ENCODE measurements at places on chromosomes 13 and 19.
A peak's percentile ranks its signal among the peaks of the same experiment; 100 is the strongest.

- no peak for DNase-seq
- no peaks in the 10 kb centered on the region for H3K27me3 ChIP-seq
These were observed 2.2 kb upstream of the PLK5 start for GRCh38 chr19:1521636-1522035.

- H3K27me3 ChIP-seq: no peaks in the 10 kb centered on the region
- H3K4me1 ChIP-seq: no peaks in the 10 kb centered on the region
- H3K27ac ChIP-seq: no peak overlapping the region
- H3K36me3 ChIP-seq: no peaks in the 10 kb centered on the region
These were observed 24.0 kb upstream of the TEX29 start for GRCh38 chr13:111296417-111296816.

DNA sequence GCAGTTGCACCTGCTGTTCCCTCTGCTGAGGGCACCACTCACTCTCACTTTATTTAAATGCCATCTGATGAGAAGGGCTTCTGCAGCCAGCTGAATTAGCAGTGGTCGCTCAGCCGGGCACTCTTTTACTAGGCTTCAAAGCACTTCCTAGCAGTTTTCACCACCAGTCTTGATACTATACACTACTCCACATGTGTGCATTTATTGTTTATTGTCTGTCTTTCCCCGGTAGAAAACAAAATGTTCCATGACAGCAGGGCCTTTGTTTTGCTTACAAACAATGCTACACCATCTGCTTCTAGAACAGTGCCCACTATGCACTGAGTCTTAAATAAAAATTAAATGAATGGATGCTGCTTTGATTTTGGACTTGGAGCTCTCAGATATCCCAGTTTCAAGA, 404.9 kb downstream of the FGF14 start:
- no peaks in the 10 kb centered on the region for H3K4me1 ChIP-seq
- H3K36me3 ChIP-seq: no peaks in the 10 kb centered on the region
- H3K4me3 ChIP-seq: no peak overlapping the region
- DNase-seq: no peak

DNA sequence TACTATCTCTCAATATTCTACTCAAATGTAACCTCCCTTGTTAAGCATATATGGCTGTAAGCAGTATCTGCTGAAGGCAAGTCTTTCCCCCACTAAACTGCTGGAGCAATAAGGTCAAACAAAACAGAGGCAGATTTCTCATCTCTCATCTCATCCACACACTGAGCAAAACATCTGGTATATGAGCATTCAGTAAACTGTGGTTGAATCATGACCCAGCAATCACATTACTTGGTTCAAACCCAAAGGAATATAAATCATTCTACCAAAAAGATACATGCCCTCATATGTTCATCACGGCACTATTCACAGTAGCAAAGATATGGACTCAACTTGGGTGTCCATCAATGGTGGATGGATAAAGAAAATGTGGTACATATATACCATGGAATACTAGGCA, 344.4 kb downstream of the SUCLA2 start:
- no peaks in the 10 kb centered on the region for H3K4me1 ChIP-seq
- no peaks in the 10 kb centered on the region for H3K27me3 ChIP-seq
- no peak overlapping the region for H3K27ac ChIP-seq
- no peaks in the 10 kb centered on the region for H3K36me3 ChIP-seq
- H3K4me3 ChIP-seq: no peak overlapping the region

DNA sequence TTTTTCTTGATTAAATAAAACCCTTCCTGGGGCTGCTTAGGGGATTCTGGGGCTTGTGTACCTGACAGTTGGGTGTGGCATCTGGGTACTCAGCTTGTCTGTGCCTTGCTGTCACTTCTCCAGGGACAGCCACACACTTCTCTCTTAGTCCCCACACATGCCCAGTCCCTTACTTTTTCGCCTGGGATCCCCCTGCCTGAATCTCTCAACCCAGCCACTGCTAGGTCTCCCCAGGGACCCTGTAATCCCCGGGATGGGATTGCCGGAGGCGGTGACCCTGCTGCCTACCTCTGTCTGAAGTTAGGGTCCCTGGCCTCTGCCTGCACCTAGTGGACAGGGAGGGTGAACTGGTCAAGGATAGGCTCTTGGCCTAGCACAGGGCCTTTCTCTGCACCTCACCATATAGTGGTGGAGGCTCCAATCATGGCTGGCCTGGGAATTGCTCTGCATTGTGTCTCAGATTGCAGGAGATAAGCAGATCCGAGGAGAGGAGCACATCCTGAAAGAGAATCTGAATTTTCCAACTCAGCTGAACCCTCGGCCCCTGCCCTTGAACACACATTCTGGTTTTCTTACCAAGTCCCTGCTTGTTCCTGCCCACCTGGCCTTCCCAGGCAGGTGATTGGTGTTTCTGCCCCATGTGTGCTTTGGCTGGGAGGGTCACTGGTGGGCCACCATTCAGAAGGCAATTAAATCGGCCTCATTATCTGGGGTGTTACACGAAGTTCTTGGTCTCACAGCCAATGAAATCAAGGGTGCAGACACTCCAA, 8.7 kb upstream of the ZNF492 start:
- no peak overlapping the region for H3K4me3 ChIP-seq
- H3K36me3 ChIP-seq: no peaks in the 10 kb centered on the region
- no peak for DNase-seq
- H3K27me3 ChIP-seq: no peaks in the 10 kb centered on the region
- H3K4me1 ChIP-seq: peaks cover 14% of the 10 kb centered on the region
- no peak overlapping the region for H3K27ac ChIP-seq

- peaks cover 14% of the 10 kb centered on the region for H3K4me1 ChIP-seq
- no peak for DNase-seq
- no peak overlapping the region for H3K27ac ChIP-seq
- H3K36me3 ChIP-seq: no peaks in the 10 kb centered on the region
- no peak overlapping the region for H3K4me3 ChIP-seq
- H3K27me3 ChIP-seq: no peaks in the 10 kb centered on the region
These were observed 118.1 kb downstream of the STARD13 start for GRCh38 chr13:33167491-33167890.

DNA sequence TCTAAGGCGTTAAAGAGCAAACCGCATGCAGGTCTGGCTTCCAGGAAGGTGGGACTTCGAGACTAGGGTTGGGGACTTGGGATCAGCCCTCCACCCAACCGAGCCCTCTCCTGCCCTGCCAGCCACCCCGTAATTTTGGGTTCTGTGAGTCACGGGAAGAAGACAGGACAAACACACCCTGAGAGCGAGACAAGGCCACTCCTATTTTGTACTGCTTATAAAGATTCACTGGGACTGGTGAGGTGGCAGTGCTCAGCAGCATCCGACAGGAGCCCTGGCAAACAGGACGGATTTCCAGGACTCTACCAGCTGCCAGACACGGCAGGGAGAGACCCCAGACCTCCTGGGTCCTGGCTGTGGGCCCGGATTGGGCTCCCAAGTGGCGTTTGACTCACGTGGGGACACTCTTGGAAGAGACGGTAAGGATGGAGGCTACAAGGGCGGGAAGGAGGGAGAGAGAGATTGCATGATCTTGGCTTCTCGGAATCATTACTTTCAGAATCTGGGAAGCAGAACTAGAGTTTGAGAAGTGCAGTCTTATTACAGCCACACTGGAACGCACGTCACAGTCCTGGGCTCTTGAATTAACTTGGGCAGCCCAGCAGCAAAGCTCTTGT, at the start of gene C5AR2:
TSS of gene C5AR2 (plus strand) at position 245 of the 617 bp plus-strand sequence. CDS start 8,625 bp downstream, outside the sequence.
- DNase-seq: no peak
- no peaks in the 10 kb centered on the region for H3K36me3 ChIP-seq
- H3K27ac ChIP-seq: no peak within 1 kb of the TSS
- no peak within 1 kb of the TSS for H3K4me3 ChIP-seq

GRCh38 chr13:60959427-60959826, 456.2 kb downstream of the PCDH20 start:
- H3K4me1 ChIP-seq: no peaks in the 10 kb centered on the region
- no peaks in the 10 kb centered on the region for H3K36me3 ChIP-seq
- no peak overlapping the region for H3K27ac ChIP-seq
- H3K4me3 ChIP-seq: no peak overlapping the region
- no peaks in the 10 kb centered on the region for H3K27me3 ChIP-seq

GRCh38 chr13:111900390-111901131, 166.4 kb upstream of the SOX1 start:
- no peak for DNase-seq
- H3K27me3 ChIP-seq: no peaks in the 10 kb centered on the region
- no peaks in the 10 kb centered on the region for H3K4me1 ChIP-seq
- H3K4me3 ChIP-seq: no peak overlapping the region
- no peaks in the 10 kb centered on the region for H3K36me3 ChIP-seq

DNA sequence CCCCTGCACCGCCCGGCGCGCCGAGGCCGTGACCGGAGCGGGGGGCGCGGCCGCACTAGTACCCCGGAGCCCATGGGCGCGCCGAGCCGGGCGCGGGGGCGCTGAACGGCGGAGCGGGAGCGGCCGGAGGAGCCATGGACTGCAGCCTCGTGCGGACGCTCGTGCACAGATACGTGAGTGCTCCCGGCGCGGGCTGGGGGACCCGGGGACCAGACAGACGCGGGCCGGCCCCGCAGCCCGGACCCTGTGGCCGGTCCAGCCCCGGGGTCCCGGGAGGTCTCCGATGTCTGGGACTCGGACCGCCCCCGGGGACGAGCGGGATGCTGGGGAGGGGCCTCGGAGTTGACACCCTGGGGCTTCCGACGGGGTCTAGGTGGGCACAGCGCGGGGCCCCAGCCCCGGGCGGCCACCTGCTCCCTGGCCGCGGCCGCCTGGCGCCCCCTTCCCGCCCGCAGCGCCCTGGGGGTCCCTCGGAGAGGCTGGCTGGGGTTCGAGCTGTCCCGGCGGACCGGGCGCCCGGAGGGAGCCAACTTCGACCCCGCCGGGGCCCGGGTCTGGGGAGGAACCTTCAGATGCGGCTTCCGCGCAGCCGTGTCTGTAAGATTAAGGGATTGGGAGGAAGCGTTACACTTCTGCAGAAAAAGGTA, 568 bp downstream of the ATP11A start:
- peaks cover 2% of the 10 kb centered on the region for H3K4me1 ChIP-seq
- DNase-seq: no peak
- peak overlapping the region; percentile 91 for H3K27ac ChIP-seq
- peak overlapping the region; percentile 60 for H3K4me3 ChIP-seq

DNA sequence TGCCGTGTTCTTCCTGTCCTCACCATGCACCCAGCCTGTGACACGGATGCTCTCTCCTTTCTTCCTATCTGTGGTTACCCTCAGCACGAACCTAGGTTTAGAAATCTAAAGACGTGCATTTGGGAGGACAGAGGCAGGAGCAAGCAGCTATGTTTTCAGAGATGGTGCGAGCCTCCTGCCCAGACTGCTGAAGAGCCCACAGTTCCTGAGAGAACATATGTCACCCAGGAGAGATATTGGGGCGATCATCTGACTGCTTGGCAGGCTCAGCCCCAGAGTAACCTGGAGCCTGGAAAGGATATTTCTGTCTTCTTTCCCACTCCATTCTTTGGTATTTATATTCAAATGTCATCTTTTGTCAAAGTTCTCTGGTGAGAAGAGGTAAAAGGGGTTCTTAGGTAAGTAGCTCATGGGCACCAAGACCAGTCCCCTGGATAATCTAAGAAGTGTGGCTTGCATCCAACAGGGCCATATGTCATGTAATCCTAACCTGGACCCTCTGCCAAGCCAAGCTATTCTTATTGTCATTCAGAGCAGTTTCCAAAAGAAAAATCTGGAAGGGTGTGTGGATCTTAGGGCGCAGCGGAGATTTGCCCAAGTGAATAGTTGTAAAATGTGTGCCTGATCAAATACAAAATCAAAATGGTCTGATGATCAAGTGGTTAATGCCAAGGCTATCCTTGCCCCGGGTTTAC, 59.5 kb downstream of the FGF9 start:
- H3K27ac ChIP-seq: no peak overlapping the region
- no peaks in the 10 kb centered on the region for H3K27me3 ChIP-seq
- no peak overlapping the region for H3K4me3 ChIP-seq
- H3K4me1 ChIP-seq: no peaks in the 10 kb centered on the region

- H3K36me3 ChIP-seq: no peaks in the 10 kb centered on the region
- no peaks in the 10 kb centered on the region for H3K4me1 ChIP-seq
- DNase-seq: peak; percentile 59
- no peak overlapping the region for H3K4me3 ChIP-seq
- H3K27me3 ChIP-seq: no peaks in the 10 kb centered on the region
- no peak overlapping the region for H3K27ac ChIP-seq
These were observed 11.9 kb upstream of the FRY start for GRCh38 chr13:32019612-32020233.

GRCh38 chr19:52536448-52536800, 9.0 kb downstream of the ZNF808 start:
- DNase-seq: no peak
- peak overlapping the region; percentile 55 for H3K4me3 ChIP-seq
- H3K27ac ChIP-seq: no peak overlapping the region
- peaks cover 3% of the 10 kb centered on the region for H3K4me1 ChIP-seq
- H3K27me3 ChIP-seq: no peaks in the 10 kb centered on the region
- no peaks in the 10 kb centered on the region for H3K36me3 ChIP-seq

DNA sequence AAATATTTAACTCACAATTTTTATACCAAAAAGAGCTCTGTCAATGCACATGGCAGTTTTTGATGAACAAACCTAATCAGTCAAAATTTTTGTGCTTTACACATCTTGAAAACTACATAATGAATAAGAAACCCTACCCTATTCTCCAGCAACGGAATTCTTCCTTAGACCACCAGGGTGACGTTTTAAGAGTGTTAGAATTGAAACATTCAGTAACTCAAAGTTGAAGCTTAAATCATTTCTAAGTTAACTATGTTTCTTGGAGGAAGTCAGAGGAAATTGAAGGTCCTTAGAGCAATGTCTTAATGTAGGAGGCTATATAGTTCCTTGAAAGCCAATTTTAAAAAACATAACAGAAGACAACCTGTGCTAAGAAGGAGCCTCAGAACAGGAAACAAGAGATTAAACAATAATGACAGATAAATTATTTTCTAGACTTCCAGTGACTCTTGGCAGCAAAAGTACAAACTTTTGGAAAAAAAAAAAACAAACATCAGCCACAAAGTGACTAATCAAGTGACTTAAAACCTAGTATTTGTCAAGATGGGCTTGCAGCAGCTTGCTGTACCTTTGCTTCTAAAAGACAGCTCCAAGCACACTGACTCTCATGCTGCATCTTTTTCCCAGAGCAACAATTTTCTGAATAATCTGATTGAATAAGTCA, 6.2 kb downstream of the SPRY2 start:
- no peak for DNase-seq
- H3K36me3 ChIP-seq: no peaks in the 10 kb centered on the region
- H3K4me3 ChIP-seq: no peak overlapping the region
- H3K4me1 ChIP-seq: peaks cover 3% of the 10 kb centered on the region
- H3K27ac ChIP-seq: no peak overlapping the region
- H3K27me3 ChIP-seq: no peaks in the 10 kb centered on the region

Data from ovary (tissue), 10 donors.